Activated naive CD4-positive, alpha-beta T cell treated with anti-CD3 and anti-CD28 coated beads, Interleukin-2, amount 50 U/mL, for 72 hours (primary cell): ENCODE measurements at places on chromosomes 4 and X. TPM values are rescaled to one million over a fixed set of nuclear protein-coding genes. Genes with fewer than 3 reads are reported as not detected.

DNA sequence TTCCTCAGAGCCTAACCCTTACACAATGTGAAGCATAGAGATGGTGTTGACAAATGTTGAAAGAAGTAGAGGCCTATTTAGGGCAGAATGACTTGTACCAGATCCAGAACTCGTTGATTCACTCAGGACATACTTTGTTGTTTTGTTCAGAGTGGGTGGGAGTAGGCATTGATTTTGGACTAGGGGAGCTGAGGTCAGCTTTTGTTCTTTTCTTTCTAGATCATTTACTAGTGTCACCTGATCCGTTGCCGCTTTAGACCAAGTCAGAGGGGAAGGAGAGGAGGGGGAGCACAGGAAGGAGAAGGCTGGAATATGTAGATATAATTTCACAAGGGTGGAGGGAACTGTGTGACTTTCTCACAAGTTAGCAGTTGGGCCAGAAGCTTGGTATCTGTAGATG is 282.4 kb upstream of the GPC4 start:
- DNase-seq, result no peak

GRCh38 chrX:136057567-136057966 is 72.3 kb downstream of the SLC9A6 start:
- no peak for DNase-seq

GRCh38 chr4:152436384-152436783 is 99.5 kb downstream of the FBXW7 start:
- DNase-seq, result no peak

The PDGFC gene
- not detected for total RNA-seq

The ERVMER34-1 gene
- not detected for total RNA-seq

- DNase-seq, result no peak
These were observed 667.1 kb upstream of the BOD1L1 start for GRCh38 chr4:14294611-14295010.

DNA sequence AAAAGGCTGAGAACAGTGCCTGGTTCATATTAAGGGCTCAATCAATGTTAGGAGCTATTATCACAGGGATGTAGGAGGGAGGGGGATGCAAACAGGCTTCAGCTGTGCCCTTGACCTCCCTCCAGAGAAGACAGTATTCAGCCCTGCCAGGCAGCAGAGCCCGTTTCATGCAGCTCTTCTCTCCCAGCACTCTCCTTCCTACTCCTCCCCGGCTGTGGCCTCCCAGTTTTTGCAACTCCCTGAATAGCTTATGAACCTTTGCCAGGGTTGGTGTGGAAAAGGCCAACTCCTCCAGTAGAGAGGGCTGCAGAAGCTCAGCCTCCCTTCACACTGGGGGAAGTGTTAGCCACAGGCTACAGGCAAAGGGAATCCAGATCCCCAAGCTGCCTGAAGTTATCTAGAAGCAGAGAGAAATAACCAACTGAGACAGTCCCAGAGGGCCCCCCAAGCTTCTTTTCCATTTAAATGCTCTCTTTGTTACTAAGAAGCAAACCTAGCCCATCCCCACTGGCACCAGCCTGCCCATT is 31.7 kb upstream of the APLN start:
- DNase-seq, result no peak

- DNase-seq, result no peak
These were observed 33.7 kb downstream of the AMMECR1 start for GRCh38 chrX:110284159-110284558.

The FAM9B gene
- total RNA-seq, result not detected

- no peak for DNase-seq
These were observed 492.1 kb upstream of the SMIM31 start for GRCh38 chr4:164261831-164262230.

The UTP3 gene
- 31.6 TPM for total RNA-seq

The BST1 gene
- 0.39 TPM for total RNA-seq

- DNase-seq, result peak; percentile 10
These were observed 848 bp upstream of the KCND1 start for GRCh38 chrX:48972220-48973164.

The CPEB2 gene
- 7.1 TPM for total RNA-seq

DNA sequence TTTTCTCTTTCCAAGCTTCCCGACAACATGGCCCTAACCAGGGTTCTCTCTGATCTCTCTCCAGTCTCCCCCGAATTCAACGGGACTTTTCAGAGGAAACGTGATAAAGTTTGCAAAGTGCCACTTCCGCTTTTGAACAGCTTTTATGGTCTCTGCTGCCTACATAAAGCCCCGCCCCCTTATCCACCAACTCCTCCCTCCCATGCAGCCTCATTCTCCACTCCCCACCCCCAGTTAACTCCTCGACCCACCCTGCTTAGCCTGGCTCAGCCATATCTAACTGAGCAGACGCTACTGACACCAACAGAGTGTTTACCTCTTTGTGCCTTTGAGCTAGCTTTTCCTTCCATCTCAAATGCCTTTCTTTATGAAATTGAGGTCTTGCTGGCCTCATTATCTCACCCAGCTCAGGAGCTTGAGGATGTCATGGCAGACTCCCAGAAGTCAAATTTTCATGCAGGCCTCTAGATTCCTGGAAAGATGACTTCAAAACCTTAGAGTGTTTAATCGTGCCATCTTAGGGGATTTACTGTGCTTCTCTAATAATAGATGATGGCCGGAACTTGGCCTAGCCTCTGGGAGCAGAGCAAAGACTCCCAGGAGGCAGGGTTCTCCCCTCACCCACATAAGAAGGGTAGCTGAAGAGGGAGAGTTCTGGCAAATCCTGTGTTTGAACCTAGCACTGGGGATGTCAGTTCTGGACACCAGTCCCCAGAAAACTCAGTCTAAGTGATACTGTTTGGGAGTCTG is 606.0 kb downstream of the BCOR start:
- DNase-seq, result peak; percentile 11

DNA sequence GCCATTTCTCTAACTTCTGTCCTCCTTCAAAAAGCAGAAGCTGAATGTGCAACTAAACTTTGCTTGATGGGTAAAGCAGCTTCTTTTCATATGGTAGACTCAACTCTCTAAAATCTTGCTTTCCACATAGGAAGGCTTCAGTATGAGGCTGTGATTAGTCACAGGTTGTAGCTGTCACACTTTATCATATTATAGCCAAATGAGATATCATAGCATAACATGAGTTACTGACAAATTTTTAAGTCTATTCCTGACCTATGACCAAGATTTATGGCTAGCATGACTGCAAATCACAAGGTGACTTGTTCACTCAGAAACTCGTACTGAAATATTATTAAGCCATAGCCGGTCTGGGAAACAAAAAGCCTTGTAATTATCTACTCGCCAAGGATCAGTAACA is 998.6 kb downstream of the RPA4 start:
- no peak for DNase-seq

GRCh38 chr4:24778464-24779225 is 16.7 kb upstream of the SOD3 start:
- no peak for DNase-seq

The EGF gene
- not detected for total RNA-seq

DNA sequence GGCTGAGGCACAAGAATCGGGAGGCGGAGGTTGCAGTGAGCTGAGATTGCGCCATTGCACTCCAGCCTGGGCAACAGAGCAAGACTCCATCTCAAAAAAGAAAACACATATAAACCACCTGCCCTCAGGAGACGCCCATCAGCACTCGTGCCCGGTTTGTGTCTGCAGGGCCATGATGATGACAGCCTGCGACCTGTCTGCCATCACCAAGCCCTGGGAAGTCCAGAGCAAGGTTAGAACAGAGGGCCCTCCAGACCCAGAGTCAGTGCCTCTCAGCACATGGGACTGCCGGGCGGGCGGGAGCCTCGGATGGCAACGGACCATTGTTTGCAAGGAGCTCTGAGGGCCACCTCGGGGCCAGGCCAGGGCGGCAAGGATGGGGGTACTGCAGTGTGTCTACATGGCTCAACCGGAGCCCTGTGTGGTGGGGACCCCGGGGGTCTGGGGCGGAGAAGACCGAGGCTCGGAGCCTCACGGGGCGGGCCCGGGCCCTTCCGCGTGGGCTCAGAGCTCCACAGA is 9.3 kb downstream of the ATP5ME start:
- peak; percentile 54 for DNase-seq
